KG1 (cell line): ENCODE measurements at places on chromosomes 7 and 10.

GRCh38 chr10:49653273-49653929, 26.1 kb upstream of the C10orf53 start:
- no peak for DNase-seq

- no peak for DNase-seq
Observed at GRCh38 chr7:49174396-49174795, 250.0 kb downstream of the CDC14C start.

GRCh38 chr10:836782-837181, 94.7 kb downstream of the LARP4B start:
- DNase-seq, result no peak

- no peak for DNase-seq
Observed at GRCh38 chr7:66078067-66078466, 2.4 kb downstream of the ASL start.

GRCh38 chr10:100554902-100555301, 19.2 kb downstream of the HIF1AN start:
- DNase-seq, result no peak

GRCh38 chr10:63681993-63682697, 160.9 kb downstream of the REEP3 start:
- DNase-seq, result no peak

DNA sequence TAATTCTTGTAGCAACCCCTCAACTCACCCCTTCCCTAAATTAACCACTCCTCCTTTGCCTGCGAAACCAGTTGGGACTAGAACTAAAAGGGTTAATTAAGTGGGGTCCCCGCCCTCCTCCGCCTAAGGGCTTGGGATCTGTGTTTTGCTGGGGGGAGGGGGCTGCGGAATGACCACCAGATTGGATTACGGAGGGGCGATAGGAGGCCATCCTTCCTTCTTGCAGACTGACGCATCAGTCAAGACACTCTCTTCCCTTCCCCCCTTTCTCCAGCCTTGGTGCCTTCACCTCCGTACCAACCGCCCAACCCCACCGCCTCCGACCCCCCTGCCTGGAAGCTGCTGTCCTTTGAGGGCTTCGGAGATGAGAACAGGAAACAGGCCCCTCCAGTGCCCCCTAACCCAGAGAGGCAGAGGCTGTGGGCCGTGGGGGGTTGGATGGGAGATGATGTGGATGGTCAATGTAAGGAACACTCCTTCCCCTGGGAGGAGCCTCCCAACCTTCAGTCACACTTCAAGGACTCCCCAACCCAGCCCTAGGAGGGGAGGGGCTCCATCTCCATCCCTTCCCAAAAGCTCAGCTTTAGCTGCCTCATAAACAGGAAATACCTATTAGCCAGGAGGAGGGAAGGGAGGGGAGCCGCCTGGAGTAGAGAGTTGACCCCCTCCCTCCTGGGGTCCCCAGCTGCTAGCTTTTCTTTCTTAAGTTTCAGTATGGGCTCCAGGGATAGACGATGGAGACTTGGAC, 997 bp upstream of the LDB1 start:
- DNase-seq, result no peak

DNA sequence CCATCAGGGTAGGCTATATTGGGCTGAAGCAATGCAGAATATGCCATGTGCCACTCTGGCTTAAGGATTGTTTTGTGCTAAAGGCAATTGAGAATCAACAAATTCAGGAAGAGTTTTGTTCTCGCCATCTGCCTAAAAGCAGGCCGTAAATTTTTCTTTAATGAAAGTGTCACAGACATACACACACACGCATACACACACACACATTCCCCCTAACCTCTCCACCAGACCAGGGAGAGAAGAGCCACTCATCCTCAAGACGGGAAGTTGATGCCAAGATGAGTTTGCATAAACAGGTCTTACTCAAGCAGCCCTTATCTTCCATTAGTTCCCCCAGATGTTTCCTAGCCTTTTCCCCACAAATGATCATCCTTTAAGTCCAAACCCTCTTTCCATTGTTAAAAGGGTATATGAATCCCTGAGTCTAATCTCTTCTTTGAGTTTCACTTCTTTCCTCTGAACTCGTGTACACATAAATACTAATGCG, 59.6 kb upstream of the TRIM24 start:
- DNase-seq, result no peak

DNA sequence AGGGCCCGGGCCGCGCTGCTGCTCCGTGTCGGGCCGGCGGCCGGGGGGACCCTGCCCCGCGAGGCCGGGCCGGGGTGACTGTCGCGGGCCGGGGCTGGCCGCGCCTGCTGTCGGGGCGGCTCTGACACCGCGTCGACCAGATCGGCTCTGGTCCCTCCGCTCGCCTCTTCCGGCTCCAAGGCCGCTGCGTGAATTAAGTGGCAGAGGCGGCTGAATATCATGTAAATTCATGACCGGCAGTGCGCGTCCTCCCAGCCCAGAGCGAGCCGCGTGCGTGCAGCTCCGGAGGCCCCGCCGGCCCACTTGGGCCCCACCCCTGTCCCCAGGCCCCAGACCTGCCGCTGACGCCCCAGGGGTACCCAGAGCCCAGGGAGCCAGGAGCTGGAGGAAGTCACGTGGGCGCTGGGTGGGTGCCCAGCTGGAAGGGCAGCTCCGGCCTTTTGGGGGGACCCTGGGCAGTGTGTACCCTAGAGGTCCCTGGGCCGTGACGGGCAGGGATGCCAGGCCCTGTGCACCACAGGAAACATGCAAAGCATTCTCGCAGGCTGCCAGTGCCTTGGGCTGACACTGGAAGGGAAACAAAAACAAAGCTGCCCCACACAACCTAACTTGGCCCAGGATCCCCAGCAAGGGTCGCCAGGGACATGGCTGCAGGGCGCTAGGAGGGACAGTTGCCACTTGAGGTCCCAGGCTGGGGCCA, 584.0 kb upstream of the MKI67 start:
- DNase-seq, result no peak

GRCh38 chr7:985127-985416, 2.1 kb downstream of the CYP2W1 start:
- DNase-seq, result no peak

- DNase-seq, result no peak
Observed at GRCh38 chr10:96619796-96620773, 33.3 kb upstream of the TM9SF3 start.

GRCh38 chr10:117159390-117159789, 21.3 kb upstream of the VAX1 start:
- no peak for DNase-seq

DNA sequence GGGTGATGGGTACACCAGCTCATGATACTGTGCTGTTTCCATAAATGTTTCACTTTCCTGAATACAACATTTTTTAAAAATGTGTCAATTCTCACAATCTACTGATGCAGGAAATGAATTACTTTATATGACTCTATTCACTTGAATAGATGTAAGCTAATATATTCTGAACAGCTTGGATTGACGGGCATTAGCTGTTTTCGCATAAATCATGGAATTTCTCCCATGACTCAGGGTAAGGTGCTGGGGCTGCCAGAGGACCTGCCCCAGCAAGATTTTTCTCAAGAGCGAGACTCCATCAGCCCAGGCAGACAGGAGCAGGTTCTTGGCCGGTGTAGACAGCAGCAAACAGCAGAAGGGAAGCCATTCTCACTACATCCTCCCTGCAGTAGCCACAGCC, 107.1 kb downstream of the PFKFB3 start:
- no peak for DNase-seq

GRCh38 chr7:109552017-109552416, 982.3 kb downstream of the DNAJB9 start:
- DNase-seq, result no peak

DNA sequence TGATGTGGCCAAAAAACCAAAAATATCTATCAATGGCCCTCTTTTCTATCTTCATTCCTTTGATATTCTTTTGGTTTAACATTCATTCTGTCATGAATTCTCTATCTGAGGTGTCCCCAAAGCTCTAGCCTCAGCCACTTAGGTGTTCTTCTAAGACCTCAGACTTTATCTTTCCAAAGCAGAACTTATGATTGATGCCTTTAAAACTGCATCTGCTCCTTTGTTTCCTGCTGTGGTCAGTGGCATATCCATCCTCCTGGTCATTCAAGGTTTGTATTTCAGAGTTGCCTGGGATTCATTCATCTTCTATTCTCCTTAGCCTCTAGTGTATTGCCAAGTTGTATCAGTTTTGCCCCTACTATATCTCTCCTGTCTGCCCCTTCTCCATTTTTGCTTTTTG, 30.6 kb downstream of the FHIP2A start:
- no peak for DNase-seq

- no peak for DNase-seq
Observed at GRCh38 chr10:129694184-129694583, 227.1 kb downstream of the MGMT start.

DNA sequence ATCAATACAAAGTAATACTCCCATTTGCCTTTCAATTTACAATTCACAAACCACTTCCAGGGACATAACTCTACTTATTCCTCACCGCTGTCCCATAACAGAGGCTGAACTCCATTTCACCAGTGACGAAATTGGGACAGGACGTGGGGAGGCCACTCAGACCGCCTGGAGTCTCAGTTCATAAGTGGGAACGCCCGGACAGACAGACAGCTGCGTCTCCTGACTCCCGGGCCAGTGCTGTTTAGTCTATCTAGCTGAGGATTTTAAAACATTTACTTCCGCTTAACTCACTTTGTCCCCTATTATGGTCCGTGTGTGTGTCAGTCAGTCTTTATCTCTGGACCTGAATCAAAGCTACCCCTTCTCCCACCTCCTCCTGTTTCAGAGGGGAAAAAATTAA, 67.4 kb upstream of the ZNF438 start:
- no peak for DNase-seq

DNA sequence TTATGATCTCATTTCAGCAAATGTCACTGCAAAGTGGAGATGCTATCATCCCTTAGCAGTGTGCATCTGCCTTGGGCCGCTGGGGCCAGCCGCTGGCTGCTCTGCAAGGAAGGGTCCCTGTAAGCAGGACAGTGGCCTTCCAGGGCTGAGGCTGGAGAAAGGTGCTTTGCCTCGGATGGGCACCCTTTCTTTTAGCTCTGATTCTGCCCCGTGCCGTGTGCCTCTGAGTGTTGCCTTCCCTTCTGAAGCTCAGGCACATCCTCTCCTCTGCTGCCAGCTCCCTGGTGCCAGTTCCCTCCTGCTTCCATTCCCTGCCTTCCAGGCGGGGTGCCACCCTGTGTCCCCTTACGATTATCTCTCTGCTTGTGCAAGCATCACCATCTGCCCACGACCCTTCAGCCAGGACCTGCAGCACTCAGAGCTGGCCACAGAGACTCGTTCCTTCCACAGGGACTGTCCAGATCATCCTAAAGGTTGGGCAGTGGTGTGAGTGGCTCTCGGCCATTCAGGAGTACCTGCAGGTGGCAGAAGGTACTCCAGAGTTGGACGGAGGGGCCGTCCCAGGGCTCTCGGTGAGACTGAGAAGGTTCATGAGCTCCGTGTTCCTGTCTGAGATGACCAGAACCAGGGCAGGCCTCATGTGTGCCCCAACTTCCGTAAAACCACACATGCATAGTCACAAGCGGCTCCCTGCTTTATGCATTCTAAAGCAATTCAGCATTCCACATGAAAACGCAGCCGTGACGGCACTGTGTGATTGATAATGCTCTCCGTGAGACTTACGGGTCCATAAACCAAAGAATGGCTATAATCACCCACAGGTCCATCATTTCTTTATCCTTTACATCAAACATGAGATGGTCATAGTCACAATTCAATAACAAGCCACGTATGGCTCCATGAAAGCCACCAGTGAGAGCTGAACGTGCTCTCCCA, 371.4 kb downstream of the DNAJB6 start:
- DNase-seq, result no peak

DNA sequence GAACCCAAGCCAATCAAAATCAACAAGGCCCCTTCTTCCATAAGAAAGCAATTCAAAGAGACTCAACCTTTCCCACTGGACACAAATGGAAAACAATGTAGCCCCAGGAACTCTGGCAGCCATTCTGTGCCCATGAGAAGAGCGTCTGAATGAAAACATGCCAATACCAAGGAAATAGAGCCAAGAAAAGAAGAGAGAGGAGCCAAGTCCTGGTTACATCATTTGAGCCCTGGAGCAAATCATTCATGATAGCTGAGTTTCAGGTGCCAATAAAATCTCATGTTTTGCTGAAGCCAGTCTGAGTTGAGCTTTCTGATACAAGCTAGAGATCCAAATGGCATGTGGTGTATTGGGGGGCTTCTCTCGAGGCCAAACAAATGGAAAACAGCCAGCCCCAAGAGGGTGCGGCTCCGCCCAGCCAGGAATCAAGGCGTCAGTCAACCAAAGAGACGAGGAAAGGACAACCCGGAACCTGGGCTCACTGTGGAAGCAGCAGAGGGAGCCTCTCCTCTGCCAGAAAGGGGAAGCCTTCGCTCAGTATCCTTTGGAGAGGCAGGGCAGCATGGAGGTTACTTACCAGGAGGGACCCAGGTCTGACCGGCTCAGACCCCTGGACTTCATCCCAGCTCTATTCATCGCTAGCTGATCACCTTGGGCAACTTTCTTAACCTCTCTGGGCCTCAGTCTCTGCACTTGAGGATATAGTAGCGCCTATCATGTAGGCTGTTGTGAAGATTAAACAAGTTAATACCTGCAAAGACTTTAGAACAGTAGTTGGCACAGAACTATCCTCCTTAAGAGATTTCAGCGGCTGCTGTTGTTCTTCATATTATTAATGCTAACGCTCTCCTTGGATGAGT, 61.8 kb downstream of the OAT start:
- no peak for DNase-seq

DNA sequence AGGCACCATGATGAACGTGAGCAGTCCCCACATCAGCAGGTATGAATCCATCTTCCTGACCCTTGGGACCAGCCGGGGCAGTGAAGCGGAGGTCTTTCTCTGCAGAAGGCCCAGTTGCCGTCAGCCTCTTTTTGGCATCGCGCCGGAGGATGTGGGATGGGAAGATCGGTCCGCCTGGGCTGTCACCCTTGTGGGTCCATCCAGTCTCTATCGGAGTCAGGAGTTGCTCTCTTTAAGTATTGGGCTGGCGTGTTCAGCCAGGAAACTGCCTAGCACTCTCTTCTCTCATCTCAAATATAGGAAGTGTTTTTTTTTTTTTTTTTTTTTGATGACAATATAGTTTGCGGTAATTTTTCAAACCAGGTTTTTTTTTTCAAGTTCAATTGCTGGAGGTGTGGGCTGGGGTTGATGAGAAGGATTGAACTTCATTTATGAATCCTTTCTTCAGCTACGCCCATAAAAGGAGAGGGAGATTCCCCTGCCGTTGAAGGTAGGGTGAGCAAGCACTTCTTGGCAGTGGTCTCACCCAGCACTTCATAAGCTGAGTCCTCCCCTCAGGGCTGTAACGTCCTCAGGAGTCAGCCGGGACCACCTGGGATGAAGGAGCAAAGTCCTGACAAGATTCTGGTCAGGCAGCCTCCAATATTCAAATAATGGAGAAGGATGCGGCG, at the start of gene IL2RA:
Gene IL2RA, minus strand, starts transcription at position 267 of the 671 bp plus-strand sequence. Its CDS starts 216 bp downstream, at position 51.
- no peak for DNase-seq
